ENCODE measurements at places on chromosomes 7 and 10.

GRCh38 chr7:140078392-140078791, 15.6 kb upstream of the PARP12 start:
- no peak for DNase-seq

GRCh38 chr10:79067241-79068202, 1.2 kb upstream of the ZMIZ1 start:
- DNase-seq: peak; percentile 80

DNA sequence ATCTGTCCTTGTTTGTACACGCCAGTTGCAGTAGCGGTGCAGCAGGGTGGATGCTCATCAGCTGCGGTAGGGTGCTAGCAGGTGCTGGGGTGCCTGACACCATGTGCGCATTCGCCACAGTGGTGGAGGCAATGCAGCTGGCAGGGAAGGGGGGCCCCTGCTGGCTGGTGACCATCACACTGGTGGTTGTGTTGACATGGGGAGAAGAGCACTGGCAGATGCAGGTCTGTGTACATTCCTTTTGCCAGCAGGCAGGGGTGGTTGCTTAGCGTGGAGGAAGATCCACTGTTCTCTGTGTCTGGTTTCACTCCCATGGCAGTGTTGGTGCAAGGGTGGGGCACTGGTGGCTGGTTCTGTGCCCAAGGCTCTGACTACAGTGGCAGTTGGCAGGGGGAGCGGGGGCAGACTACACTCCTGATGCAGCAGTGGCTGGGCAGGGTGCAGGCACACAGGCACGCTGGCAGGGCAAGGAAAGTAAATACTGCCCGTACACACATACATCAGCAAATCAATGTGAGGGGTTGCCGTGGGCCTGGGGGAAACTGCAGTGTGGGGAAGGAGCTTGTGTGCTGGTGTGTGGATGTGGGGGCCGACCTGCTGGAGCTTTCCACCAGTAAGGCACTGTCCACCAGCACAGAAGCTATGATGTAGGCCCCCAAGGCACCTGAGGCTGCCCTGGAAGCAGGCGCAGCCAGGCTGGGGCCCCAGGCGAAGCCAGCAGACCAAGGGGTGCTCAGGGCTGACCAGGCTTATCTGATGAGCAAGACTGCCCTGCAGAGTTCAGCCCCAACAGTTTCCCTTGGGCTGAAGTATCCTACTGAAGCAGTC, 87.2 kb upstream of the UNC5B start:
- no peak for DNase-seq

GRCh38 chr7:157668221-157668883, 331.5 kb downstream of the DNAJB6 start:
- no peak for DNase-seq

DNA sequence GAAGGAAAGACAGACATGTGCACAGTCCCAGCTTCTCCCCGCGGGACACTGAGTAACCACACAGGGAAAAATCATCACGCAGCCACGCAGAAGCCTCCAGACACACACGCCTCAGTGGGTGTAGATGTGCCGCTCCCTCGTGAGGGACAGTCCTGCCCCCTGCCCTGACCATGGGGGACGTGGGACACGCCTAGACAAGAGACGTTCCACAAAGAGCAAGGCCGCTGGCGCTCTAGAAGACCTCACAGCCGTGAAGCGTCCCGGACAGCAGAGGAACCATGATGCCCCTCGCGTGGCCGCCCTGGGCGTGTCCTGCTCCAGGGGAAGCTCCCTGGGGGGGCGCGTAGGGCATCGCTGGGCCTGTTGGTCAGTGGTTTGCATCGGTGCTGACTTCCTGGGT, 210.8 kb downstream of the DNAJB6 start:
- DNase-seq: no peak

DNA sequence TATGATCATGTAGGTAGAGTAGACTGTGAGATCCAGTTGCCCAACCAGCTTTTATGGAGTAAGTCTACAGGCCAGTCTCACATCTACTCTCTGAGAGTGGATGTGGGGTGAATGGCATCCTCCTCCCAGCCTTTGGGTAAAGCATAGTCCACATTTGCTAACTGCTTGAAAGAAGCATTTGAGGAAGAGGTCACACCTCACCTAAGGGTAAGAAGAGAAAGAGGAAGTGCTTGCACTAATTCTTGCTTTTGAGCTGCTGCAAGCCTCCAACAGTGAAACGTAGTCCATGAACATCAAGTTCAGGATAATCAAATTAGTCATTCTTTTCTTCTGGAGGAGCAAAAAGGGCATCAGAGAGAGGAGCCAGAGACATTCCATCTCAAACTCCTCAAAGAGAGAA, 93.9 kb upstream of the AGR3 start:
- DNase-seq: no peak

GRCh38 chr7:51611937-51612336, 295.3 kb upstream of the COBL start:
- no peak for DNase-seq

DNA sequence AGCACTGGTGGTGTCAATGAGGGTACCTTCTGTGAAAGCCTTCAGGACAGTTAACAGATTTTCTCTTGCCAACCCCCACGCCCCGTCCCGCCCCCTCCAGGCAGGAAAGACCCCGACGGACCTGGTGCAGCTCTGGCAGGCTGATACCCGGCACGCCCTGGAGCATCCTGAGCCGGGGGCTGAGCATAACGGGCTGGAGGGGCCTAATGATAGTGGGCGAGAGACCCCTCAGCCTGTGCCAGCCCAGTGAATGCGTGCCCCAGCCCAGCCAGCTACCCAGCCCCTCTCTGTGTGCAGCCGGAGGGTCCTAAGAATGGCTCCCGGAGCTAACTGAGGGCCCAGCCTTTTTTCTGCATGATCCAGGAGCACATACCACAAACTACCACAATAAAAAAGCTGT, 713 bp upstream of the HOGA1 start:
- no peak for DNase-seq

DNA sequence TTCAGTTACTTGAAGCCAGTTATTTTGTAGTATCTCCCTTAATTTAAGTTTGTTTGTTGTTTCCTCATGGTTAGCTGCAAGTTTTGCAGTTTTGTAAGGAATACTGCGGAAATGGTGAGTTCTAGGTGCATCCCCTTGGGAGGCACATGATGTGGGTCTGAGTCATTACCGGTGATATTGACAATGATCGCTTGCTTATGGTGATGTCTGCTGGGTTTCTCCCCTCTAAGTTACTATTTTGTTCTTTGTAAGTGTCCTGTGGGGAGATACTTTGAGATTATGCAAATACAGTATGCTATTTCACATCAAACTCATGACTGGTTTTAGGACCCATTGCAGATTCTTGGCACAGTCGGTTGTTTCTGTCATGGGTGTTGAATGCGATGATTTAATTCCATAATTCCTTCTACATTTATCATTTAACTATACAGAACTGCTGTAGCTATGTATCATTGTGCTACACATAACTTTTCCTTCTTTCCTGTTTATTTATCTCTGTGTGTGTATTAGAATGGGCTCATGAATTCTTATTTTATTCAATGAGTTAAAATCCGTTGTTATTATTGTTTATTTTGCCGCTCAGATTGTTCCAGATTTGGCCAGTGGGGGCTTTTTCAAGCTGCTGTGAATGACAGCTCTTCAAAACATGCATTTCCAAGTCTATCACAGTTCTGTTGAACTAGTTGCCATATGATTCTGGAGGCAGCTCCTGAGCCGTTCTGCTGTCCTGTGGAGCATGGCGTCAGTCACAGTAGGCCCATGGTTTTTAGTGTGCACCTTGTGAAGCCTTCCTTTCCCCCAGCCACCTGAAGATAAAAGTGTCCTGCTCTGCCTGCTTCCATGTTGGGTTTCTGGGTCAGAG, 18.4 kb downstream of the TSPAN14 start:
- no peak for DNase-seq

GRCh38 chr7:74466196-74466813, 12.6 kb downstream of the GTF2IRD1 start:
- DNase-seq: no peak

- DNase-seq: no peak
These were observed 83.5 kb upstream of the NEUROD6 start for GRCh38 chr7:31423994-31424393.

DNA sequence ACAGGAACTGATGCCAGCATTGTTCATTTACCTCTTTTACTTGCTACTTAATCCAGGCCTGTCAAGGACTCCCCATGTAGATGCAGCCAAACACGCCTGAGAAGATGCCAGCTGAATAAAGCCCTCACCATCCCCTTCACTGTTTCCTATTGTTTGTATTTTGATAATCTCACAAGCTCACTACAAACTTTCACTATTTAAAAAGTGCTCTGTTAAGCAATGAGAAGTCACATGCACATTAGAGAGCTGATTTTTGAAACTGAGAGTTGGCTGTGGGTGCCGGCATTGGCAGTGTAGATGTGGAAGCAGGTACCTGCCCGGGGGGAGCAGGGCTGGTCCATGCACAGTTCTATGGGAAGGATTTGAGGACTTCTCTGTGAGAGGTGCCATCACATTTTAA, 169.8 kb upstream of the GRB10 start:
- DNase-seq: no peak

DNA sequence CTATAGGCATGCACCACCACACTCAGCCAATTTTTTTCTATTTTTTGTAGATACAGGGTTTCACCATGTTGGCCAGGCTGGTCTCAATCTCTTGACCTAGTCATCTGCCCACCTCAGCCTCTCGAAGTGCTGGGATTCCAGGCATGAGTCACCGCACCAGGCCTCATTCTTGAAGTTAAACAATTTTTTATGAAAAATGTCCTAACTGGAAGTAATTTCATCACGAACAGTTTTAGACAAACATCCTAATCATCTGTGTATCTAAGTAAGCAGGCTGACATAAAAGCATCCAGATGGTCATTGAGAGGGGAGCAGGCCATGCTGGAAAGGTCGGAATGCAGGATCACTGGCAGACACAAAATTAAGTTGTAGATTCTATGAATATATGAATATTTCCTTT, 269.1 kb downstream of the ZMYND11 start:
- DNase-seq: no peak

GRCh38 chr10:6542999-6543430, 37.1 kb downstream of the PRKCQ start:
- no peak for DNase-seq

DNA sequence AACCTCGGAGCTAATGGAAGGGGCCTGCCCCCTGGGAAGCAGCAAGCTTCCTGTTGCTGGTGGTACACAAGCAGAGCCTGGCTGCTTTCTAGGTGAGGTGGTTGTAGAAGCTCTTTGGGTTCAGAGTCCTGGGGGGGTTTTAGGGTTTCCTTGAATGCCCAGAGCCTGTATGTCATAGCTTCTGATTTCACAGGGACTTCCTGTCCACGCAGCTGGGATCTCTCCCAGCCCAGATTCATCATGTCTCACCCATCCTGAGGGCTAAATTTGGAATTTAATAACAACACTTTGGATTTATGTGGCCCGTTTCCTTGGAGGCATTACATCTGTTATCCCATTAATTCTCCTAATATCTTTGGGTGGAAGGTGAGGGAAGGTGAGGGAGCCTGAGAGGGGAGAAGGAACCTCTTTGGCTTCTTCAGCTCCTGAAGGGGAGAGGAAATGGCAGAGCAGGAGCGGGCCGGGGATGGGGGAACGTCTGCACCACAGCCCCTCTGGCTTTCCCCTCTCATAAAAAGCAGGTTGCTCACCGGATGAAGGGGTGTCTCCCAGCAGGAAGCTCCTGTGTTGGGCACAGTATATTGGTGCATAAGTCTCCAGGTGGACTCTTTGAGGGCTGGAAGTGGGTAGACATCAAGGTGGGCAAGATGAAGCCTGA, 19.7 kb downstream of the RPS24 start:
- DNase-seq: no peak

DNA sequence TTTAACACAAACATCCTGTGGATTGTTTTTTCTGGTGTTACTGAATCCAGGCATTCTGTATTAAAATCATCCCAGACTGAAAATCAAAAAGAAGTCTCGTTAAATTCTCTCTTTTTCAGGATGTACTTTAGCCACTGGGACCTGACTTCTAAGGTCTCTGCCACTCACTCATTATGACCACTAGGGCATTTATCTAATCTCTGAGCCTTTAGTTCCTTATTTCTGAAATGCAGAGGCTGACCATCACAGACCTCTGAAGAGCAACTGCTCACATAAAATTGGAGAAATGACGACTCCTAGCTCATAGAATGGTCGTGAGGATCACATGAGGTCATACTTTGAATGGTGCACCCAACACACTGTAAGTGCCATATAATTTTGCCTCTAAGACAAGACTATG, 63.2 kb downstream of the KCNMA1 start:
- no peak for DNase-seq

DNA sequence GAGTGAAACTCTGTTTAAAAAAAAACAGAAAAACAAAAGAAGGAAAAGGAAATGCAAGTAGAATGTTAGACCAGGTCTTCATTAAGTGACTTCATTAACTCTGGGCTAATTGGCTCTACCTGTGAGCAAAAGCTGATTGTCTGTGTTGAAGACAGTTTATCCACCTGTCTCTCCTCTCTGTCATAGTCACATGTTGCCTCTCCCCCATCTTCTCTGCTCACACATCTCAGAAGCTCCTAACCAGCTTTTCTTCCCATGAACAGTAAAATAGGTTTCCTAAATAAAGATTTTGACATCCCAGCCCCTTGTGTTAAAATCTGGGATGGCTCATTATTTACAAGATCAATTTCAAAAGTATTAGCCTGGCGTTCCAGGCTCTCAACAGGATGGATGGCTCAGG, 222.7 kb downstream of the CACNB2 start:
- no peak for DNase-seq

DNA sequence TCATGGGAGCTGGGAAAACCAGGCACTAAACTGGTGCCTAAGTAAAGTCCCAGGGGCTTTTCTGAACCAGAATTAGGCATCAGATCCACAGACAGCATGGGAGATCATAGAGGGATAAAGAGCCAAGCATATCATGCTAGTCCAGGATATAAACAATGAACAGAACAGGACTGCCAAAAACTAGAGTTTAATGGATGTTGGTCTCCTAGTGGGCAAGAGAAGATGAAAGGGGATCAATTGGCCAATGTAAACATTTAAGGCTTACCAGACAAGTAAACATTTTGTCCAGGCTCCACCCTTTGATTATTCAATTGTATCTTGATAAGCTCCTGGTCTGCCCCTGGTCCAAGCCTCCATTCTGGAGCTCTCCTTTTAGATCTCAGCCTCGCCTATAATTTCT, 18.9 kb downstream of the MACC1 start:
- peak; percentile 79 for DNase-seq

GRCh38 chr7:95389516-95389915, 6.7 kb downstream of the PON3 start:
- DNase-seq: no peak

- DNase-seq: no peak
These were observed 14.8 kb upstream of the LRRC17 start for GRCh38 chr7:102897856-102898531.

All from H4 (cell line).